ENCODE measurements at places on chromosomes 6 and 20. TPM values are rescaled to one million over a fixed set of nuclear protein-coding genes. Genes with fewer than 3 reads are reported as not detected.

DNA sequence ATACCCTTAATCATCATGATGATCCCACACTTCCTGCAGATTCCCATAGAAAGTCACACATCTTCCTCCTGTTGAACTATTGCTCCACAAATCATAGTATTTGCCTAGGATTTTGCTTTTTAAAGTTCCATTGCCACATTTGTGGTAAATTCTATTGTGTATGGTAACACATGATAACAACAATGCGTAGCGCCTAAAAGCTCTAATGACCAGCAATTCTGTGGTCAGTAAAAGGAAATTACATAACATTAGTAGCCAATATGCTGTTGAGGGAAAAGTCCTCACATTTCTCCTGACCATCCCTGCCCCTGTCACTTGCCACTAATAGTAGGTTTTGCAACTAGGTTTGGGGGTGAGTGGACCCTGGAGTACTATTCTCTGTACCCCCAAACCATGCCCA lies 31.8 kb upstream of the PDE7B start:
- ATAC-seq = no peak

DNA sequence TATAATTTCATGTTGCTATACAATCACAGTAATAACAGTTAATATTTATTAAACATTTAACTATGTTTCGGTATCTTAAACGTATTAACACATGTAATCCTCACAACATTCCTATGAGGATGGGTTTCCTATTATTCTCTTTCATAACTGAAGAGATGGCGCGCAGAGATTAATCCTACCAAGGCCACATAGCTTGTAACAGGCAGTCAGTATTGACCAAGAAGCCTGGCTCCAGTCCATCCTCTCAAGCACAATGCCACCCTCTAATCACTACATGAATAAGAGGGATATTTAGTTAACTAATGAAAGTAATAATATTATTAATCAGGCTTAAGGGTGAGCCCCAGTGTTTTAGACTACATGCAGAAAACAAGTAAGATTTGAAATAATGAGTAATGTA lies 149.7 kb upstream of the SIM1 start:
- no peak for ATAC-seq

GRCh38 chr20:33983371-33983770 lies 10.3 kb upstream of the RALY start:
- no peak for ATAC-seq

DNA sequence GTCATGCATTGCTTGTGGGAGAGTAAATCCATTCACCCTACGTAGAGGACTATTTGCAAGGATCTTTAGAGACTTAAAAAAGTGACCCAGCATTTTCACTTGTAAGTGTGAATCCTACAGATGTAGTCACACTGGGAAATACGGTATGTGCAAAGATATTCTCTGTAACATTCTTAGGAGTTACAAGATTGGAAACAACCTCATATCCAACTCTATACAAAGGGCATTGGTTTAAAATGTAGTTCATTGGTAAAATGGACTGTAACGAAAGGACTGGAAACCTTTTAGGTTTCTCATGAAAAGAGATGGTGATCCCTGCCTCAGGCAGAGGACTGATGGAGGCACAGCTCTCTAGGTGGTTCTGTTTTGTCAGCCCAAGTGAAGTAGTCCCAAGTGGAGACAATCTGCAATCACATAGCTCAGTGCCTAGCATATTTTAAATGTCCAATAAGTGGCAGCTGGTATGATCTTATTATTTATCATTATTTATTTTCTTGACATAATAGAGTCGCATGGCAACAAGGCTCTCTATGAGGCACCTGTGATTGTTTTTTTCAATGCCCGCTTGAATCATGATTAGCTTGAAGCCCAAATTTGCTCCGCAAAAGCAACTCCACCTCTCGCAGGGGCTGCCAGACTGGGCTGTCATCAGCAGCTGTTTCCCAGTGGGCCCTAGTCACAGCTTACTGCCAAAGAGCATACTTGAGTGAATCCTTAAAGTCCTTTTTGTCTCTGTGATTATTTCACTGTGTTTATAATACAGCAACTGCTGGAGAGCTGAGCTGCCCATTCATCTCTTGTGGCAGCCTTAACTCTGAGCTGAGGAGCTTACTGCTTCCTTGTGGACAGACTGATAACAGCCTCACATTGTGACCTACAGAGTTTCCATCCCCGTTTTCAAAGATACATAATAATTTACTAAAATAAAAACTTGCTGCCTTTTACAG lies 19.8 kb upstream of the ENPP1 start:
- ATAC-seq = no peak

DNA sequence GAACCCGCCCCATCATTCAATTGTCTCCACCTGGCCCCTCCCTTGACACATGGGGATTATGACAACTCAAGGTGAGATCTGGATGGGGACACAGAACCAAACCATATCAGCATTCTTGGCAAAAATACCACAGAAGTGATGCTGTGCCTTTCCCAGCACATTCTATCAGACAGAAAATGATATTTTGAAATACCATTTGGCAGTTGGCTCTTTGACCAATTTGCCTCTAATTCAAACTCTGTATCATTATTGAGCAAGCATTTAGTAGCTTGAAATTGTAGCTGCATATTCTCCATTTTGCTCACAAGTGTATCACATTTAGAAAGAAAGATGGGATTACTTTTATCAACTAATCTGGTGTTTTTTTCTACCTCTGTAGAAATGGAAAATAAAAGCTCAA lies 64.0 kb downstream of the PLCB1 start:
- ATAC-seq = no peak

GRCh38 chr20:25197183-25197869 lies 1.8 kb downstream of the ENTPD6 start:
- ATAC-seq = peak; percentile 35

- peak; percentile 38 for ATAC-seq
Observed at GRCh38 chr6:137882225-137882961, 15.3 kb downstream of the TNFAIP3 start.

GRCh38 chr6:116047173-116047933 lies 13.3 kb downstream of the FRK start:
- ATAC-seq = no peak

DNA sequence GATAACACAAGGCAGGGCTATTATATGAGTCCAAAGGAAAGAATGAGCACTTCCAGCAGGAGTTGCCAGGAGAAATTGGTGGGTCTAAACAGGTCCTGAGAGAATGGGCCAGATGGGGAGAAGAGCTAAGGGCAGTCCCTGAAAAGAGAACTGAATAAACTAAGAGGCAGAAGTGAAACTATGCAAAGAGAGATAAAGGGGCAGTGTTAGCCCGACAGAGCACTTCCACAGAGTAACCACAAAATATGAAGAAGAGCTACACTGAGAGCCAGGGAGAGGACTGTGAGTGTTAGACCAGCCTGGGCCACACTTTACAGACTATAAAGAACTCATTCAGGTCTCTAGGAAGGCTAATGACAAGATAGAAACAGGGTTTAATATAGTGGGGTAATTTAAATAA lies 43.8 kb downstream of the RALGAPA2 start:
- no peak for ATAC-seq

DNA sequence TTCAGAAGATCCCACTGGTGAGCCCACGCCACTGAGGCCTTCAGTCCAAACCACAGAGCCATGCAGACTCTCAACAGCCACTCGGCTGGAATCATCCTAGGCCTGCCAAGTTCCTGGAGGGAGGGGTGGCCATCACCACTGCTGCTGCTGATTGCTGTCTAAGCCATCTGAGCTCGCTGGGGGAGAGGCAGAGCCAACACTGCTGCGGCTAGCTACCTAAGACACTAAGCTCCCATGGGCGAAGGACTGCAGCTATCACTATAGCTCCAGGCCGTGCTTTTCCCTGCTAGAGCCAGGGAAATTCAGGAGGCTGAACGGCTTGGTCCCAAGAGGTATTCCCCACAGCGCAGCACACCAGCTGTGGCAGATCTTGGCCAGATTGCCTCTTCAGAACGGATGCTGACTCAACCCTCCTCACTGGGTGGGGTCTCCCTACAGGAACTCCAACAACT lies 73.6 kb downstream of the TBC1D32 start:
- no peak for ATAC-seq

- ATAC-seq = no peak
Observed at GRCh38 chr20:33526769-33527168, 36.9 kb downstream of the CBFA2T2 start.

- ATAC-seq = peak; percentile 86
Observed at GRCh38 chr6:21180155-21180554, 413.4 kb upstream of the SOX4 start.

- ATAC-seq = peak; percentile 28
Observed at GRCh38 chr20:41308290-41308711, 9.2 kb downstream of the ZHX3 start.

DNA sequence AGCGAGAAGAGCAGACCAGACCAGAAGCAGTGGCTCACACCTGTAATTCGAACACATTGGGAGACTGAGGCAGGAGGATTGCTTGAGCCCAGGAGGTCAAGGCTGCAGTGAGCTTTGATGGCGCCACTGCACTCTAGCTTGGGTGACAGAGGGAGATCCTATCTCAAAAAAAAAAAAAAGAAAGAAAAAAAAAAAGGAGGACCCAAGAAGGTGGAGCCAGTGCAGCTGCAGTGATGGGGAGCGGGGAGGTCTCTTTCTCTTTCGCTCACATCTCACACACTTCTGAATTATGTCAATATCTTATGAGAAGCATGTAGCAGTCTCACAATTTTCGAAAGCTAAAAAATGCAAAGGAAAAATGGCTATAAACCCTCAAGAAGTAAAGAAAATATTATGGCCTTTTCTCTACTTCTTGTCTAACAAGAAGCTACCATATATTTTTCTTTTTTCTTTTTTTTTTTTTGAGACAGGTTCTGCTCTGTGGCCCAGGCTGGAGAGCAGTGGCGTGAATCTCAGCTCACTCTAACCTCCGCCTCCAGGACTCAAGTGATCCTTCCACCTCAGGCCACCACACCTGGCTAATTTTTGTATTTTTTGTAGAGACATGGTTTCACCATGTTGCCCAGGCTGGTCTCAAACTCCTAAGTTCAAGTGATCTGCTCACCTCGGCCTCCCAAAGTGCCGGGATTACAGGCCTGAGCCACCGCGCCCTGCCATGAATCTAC lies 3.8 kb upstream of the SPO11 start:
- ATAC-seq = no peak

DNA sequence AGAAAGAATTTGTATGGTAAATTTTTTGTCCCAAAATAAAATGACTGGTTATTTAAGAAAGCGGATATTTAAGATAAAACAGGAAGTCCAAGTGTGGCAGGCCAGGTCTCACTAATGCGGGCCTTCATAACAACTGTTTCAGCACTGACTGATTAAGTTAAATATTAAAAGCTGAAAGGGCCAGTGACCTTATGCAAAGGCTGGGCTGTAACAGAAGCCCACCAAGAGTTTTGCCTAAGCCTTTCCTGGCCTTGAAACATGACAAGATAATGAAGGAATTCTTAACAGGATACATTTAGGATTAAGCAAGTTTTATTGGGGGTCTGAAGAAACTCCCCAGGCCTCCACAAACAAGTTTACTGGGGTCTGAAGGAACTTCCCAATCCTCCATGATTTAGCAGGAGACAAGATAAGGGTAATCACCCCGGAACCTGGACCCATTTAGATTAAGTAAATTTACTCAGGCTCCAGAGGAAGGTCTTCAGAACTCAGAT lies 36.3 kb downstream of the ZNF133 start:
- ATAC-seq = no peak

- peak; percentile 39 for ATAC-seq
Observed at GRCh38 chr6:116268589-116269293, 11.0 kb downstream of the TSPYL1 start.

GRCh38 chr6:53691252-53691651 lies 25.7 kb upstream of the KLHL31 start:
- no peak for ATAC-seq

DNA sequence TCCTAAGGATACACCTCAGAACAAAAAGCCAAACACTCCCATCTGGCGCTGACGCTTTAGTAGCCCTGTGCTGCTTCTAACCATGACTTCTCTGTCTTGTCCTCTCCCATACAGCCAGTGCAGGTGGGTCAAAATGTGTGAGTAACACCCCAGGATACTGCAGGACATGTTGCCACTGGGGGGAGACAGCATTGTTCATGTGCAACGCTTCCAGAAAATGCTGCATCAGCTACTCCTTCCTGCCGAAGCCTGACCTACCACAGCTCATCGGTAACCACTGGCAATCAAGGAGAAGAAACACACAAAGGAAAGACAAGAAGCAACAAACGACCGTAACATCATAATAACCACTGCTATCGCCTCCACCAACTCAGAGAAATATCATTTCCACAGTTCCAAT lies 1.4 kb downstream of the DEFB132 start:
- ATAC-seq = peak; percentile 45

GRCh38 chr6:160084198-160084776 lies 37.3 kb upstream of the SLC22A1 start:
- ATAC-seq = no peak

DNA sequence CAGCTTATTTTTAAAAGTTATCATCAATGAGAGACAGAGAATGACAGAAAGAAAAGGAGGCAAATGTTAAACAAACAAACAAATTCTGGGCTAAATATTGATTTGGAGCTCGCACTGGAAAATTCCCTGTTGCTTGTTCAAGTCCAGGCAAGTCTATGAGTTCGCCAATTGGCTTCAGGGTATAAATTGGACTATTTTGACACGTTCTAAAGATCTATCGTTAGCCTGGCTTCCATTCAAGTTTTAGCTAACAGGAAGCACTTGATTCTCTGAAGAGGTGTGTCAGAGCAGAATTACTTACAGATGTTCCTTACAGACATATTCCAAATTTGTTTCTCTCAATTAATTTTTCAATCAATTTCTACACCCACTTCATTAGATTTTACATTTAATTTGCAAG lies 15.8 kb upstream of the RFPL4B start:
- no peak for ATAC-seq

- ATAC-seq = peak; percentile 22
Observed at GRCh38 chr6:36838896-36839748, at the start of gene CPNE5. CPNE5 (minus strand) TSS chr6:36839444; CDS start chr6:36839377, 67 bp downstream.

- no peak for ATAC-seq
Observed at GRCh38 chr20:49819702-49820101, 7.1 kb downstream of the SLC9A8 start.

GRCh38 chr6:7784706-7785105 lies 58.8 kb downstream of the BMP6 start:
- no peak for ATAC-seq

Gene DCDC2
- 0.11 TPM for total RNA-seq

Gene STMND1
- total RNA-seq = 0.37 TPM

Gene SLC22A23
- 0.45 TPM for total RNA-seq

Gene DEFB129
- total RNA-seq = not detected

Gene L3MBTL1
- total RNA-seq = 6.1 TPM

Gene RING1
- total RNA-seq = 25.1 TPM

Gene LIN28B
- total RNA-seq = not detected

Gene CFAP61
- not detected for total RNA-seq

Gene ADGRB3
- total RNA-seq = 0.05 TPM

Gene IMPG1
- not detected for total RNA-seq

Gene SDCBP2
- 1.8 TPM for total RNA-seq

Gene OR2J3
- not detected for total RNA-seq

Gene RIMS1
- total RNA-seq = not detected

Gene SLC22A1
- 3.7 TPM for total RNA-seq

Gene ZSCAN16
- 2.0 TPM for total RNA-seq

Gene SEMG1
- total RNA-seq = not detected

Gene HLA-A
- total RNA-seq = 1,094 TPM

Gene BLOC1S5
- 18.7 TPM for total RNA-seq

Data from activated T-helper 17 cell treated with anti-CD3 and anti-CD28 coated beads, Interleukin-2, amount 50 U/mL, for 72 hours (primary cell).